ENCODE measurements at places on chromosomes 4 and X.
A peak's percentile ranks its signal among the peaks of the same experiment; 100 is the strongest.

DNA sequence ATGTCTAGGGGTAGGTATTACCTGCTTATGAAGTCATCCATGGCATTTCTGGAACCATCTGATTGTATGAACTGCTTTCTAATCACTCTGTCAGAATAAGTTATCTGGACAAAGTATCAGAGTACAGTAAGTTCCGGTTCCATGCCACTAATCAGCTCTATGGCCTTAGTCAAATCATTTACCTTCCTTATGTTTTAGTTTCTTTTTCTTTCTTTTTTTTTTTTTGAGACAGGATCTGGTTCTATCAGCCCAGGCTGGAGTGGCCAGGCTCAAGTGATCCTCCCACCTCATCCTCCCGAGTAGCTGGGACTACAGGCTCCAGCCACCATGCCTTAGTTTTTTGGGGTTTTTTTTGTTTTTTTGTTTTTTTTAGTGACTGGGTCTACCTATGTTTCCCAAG is 11.5 kb downstream of the XIAP start:
- DNase-seq, result no peak

DNA sequence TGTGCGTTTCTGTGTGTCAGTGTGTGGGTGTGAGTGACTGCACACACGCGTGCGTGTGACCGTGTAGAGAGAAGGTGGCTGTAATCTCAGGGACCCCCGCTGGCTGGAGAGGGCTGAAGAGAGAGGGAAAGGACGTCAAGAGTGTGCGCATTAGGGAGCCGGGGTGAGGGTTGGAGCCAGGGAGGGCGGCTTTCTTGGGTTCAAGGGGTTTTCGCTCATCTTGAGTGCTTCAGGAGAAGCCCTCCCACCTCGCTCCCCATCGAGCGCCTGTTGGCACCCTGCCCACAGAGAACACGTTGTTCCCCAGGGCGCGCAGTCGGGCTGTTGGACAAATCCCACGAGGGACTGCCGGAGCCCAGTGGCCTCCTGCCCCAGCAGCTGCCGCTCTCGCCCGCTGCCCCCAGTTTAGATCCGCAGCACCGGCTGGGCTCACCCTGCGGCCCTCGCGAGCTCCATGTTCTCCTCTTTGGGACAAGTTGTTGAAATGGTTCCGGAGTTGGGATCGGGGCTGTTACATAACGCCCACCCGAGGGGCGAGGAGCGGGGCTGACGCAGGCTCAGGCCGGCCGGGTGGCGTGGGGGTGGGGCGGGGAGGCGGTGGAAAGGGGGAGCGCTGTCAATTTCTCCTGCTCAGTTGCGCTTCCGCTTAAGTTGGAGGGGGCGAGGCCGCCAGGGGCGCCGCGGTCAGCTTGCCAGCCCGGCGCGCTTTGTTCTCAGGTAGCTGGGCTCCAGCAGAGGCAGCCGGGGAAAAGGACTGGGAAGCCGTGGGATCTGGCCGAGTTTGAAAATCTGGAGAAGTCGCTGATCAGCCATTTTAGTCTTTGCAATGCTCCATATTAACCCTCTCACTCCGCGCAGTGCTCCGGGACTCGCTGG is 1.6 kb downstream of the GRIA2 start:
- no peak for DNase-seq

- DNase-seq, result no peak
Measured at GRCh38 chr4:149029056-149029651, 586.9 kb upstream of the NR3C2 start.

DNA sequence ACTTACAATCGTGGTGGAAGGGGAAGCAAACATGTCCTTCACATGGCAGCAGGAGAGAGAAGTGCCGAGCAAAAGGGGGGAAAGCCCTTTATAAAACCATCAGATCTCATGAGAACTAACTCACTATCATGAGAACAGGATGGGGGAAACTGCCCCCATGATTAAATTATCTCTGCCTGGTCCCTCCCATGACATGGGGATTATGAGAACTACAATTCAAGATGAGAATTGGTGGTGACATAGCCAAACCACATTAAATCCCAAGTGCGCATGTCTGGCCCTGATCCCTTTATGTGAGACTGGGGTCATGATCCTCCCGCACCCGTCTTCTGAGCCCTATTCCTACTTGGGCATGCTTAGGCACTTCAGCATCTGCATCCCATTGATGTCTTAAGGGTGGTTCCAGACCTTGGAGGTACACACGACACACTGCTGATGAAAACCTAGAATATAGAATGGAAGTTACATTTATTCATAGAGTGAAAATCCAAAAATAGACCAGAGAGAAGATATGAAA is 116.0 kb downstream of the PTTG2 start:
- no peak for DNase-seq

GRCh38 chrX:3807906-3808305 is 94.5 kb upstream of the PRKX start:
- no peak for DNase-seq

DNA sequence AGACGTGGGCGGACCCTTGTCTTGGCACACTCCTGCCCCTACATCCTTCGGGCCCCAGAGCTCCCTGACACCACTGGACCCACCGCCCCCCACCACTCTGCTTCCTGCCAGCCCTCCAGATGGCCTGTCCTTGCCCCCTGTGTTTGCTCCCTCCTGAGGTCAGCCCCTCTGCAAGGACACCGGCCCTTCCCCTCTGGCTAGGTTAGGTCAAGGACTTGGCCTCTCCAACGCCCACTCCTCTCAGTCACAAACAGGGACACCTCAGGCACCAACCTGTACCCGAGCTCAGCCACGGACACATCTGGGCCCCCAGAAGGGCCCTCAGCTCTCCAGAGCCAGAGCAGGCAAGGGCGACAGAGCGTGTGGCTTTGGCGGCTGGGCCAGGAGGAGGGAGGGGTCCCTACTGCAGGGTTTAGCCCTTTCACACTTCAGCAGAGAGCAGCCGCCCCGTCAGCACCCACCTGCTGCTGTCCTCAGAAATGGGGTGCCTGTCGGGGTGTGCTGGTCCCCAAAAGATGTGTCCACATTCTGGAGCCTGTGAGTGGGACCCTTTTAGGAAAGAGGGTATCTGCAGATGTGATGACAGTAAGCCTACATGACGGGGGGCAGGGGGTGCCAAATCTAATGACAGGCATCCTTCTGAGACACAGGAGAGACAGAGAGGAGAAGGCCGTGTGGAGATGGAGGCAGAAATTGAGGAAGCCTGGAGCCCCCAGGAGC is 23.5 kb upstream of the DUSP9 start:
- no peak for DNase-seq

GRCh38 chrX:63809173-63809572 is 24.2 kb upstream of the ARHGEF9 start:
- no peak for DNase-seq

DNA sequence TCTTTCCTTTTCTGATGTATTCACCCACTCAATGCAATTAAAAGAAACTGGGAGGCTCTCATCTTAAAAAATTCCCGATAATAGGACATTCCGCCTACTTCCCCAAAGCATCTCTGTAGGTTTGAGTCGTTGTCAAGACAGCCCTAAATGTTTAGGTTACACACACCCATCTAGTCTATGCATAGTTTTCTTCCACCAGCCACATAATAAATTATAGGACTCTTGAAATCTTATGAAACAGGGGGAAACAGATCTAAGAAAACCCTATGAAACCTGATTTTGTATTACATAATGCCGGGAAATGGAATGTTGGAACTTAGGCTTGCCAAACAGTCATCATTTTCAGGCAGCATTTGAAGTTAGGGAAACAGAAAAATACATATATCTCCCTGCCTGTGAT is 150.0 kb downstream of the PRKX start:
- no peak for DNase-seq

DNA sequence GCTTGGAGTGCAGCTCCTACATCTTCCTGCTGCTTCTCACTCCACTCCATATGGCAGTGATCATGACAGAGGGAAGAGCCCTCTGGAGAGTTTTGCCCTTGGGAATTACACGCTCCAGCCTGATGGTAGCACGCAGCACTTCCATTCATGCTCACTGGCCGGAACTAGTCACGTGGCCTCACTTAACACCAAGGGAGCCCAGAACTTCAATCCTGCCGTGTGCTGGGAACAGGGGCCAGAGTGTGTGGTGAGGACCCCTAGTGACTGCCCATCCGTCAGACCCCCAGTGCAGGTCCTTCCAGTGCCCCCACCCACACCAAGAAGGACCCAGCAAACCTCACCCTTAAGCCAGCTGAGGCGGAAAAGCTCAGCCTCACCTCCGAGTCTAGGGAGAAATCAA is 230.7 kb downstream of the EVC2 start:
- DNase-seq, result no peak

DNA sequence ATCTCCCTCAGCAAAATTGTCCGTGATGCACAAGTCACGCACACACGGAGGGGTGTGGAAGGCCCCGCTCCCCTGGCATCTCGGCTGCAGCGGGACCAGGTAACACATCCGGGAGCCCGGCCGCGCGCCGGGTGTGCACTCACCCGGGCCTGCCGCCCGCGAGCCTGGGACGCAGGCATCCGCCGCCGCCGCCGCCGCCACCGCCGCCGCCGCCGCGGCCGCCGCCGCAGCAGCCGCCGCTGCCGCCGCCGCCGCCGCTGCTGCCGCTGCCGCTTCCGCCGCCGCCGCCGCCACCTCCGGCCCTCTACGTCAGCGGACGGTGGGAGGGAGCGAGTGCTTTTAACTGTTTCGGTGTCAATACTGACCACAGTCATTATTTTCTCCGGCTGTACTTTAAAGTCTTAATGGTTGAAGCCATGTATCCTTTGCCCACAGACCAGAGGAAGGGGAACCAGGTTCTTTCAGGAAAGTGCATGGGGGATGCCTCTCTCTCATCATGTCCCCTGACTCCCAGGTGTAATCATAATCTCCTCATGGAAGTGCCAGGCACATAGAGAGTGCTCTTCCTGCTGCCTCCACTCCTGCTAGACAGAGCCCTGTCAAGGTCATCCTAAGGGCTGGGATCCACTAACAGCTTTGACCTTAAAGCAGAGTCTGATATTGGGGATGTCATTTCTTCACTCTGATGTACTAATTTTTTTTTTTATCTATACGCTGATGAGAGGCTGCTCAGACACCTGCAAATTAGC is 38.0 kb downstream of the MAGEE2 start:
- DNase-seq, result no peak

DNA sequence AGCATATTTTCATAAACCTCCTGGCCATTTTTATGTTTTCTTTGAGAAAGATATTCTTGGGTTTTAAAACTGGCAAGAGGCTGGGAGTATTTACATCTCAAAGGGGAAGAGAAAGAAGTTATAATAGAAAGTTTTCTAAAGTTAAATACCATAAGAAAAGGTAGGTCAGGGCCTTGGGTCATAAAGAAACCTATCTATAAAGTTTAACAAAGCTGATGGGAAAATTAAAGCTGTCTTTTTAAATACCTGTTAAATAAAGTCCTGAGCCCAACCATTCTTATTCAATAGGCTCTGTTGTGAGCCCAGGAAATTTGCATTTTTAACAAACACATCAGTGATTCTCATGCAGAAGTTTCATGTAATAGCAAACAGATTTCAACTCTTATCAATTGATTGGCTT is 451.8 kb upstream of the INTU start:
- DNase-seq, result no peak

- no peak for DNase-seq
Measured at GRCh38 chrX:108307132-108308085, 130.8 kb downstream of the COL4A6 start.

DNA sequence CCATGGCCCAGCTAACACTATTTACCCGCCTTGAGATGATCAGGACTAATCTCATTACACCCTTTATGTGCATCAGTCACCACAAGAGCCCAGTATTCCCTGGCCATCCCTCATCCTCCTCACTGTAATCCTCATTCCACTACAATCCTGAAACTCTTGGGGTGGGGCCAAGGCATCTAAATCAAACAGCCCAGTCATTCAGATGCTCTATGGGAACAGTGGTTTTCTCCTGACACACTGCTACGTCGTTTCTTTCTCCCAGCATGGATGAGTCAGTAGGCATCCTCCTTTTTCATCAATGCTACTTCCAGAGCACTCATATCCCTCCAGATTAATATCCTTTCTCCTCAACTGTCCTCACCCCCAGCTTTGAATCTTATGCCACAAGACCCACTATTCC is 5.6 kb downstream of the SDAD1 start:
- no peak for DNase-seq

GRCh38 chr4:24973404-24973746 is 57.4 kb downstream of the LGI2 start:
- no peak for DNase-seq

DNA sequence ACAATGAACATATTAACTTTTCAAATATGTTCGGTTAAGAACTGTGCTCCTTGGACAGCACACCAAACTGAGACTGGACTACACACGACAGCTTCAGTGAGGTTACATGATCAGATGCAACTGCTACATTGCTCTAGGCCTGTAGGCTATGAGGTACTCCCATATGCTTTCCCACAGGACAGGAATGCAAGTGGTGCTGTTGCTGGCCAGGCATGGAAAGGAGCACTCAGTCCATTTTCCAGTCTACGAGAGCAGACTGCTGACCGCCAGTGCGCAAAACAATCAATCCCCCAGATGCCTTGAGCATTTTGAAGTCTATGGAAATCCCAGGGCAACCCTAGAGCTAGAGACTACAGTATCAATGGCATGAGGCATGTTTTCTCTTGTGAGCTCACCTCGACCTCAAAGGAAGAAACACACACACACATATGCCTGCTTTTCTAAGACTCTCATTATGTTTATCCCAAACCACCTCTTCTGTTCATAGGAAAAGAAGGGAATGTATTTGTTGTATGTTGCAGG is 70.8 kb upstream of the SPP1 start:
- no peak for DNase-seq

DNA sequence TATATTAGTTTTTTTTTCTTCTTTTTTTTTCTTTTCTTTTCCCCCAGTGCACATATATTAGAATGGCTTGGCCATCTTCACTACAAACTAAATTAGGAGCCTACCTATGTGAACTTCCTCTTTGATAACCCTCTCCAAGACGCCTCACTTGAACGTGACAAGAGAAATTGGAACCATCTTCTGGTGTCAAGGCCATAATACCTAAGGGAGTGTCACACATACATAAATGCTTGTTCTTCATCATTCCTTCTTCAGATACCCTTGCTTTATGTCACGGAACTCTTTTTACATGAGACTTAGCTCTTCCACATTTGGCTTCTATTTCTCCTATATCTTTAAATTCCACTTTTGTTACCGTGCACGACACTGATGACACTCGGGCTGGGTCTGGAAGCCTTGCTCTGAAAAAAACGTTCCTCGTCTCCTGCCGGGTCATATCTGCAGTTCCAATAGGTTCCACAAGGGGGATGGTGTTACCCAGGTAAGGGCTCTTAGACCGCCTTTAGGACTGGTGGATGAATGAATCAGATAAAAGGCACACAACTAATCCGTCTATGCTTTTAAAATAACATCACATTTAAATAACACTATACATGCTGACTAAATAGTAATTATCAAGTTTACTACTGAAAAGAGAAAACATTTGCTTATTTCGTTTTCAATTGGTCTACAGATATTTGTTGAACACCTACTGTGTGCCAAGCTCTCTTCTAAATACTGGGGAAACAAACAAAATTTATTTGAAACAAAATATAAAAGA is 19.9 kb downstream of the DGAT2L6 start:
- no peak for DNase-seq

GRCh38 chr4:93646233-93646930 is 182.2 kb upstream of the ATOH1 start:
- peak; percentile 2 for DNase-seq

- DNase-seq, result no peak
Measured at GRCh38 chrX:36957425-36958328, 50.5 kb upstream of the FAM47C start.

All from NCI-H2081 treated with DMSO at 0.1 percent for 48 hours (cell line).